ENCODE measurements at places on chromosomes 3 and 15.

DNA sequence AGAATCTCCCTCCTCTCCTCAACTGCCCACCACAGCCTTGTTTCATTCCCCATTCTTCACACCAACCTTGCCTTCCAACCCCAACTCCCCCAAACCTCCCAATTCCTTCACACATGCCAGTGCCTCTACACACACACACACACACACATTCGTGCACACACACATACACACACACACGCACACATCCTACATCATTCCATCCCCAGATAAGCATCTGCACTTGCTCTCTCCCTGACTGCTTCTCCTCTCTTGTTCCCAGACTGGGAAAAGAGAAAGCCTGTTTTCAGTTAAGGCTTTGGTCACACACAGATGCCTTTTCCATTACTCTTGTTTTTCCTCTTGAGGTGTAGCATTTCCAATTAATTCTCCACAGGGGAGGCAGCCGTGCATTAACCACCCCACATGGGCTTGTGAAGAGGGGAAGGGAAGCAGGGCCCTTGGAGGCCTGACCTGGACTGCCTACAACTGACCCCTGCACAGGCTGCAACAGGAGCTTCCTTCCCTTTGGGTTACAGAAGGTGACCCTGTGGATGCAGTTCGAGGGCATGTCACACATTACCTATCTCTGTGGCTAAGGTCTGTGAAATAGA lies 32.0 kb upstream of the BOC start:
- DNase-seq = peak; percentile 2

- no peak for DNase-seq
These were observed 17.7 kb upstream of the MOBP start for GRCh38 chr3:39449796-39450195.

DNA sequence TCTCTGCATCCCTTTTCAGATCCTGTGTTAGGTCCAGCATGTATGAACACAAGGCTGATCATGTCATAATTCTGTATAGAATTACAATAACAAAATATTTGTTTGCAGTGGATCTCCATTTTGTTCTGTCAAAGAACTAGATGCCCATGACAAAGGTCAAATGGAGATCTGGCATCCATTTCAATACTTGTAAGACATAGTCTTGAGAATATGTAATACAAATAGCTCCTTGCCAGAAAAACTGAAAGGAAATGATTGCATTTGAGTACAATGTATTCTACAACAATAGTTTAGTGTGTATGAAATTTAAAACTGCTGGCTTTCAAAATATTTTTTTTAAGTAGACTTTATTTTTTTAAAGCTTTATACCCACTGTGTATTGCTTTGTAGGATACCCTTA lies 101.1 kb downstream of the CMSS1 start:
- DNase-seq = peak; percentile 57

DNA sequence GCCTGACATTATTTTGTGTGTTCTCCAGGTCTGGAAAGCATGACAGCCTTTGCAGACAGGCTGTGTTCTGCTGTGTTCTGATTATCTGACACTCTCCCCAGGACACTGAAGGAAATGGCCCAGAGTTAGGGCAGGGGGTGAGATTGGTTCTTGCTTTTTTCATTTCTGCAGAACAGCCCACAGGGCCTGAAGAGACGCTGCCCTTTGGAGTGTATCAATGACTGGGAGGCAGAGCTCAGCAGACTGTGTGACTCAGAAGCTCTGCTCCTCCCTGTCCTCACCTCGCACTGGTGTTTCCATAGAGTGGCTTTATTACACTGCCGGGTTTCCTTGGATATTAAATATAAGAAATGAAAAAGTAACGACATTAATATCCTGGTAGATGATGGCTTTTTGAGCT lies 523.6 kb downstream of the NTRK3 start:
- DNase-seq = peak; percentile 33
